ENCODE measurements at places on chromosomes 11 and 22.

- DNase-seq = no peak
Measured at GRCh38 chr11:95898782-95899181, 25.1 kb downstream of the MTMR2 start.

DNA sequence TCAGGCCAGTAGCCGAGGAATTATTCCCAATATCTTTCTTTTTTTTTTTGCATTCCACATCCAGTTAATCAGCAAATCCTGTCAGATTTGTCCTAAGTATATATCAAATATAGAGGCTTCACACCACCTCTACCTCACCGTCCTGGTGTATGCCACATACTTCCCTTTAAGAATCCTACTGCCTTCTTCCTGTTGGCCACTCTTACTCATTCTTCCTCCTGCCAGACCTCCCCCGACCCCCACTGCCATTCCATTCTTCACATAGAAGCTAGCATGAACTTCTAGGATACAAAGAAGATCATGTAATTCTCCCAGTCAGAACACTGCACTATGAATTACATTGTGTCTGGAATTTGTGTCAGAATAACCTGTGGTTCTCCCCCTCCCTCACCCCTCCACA, 89.5 kb downstream of the TRIM44 start:
- DNase-seq = no peak

GRCh38 chr11:134638796-134639430, 226.9 kb upstream of the B3GAT1 start:
- no peak for DNase-seq

- no peak for DNase-seq
Measured at GRCh38 chr22:21703684-21704316, 31.8 kb downstream of the YPEL1 start.

DNA sequence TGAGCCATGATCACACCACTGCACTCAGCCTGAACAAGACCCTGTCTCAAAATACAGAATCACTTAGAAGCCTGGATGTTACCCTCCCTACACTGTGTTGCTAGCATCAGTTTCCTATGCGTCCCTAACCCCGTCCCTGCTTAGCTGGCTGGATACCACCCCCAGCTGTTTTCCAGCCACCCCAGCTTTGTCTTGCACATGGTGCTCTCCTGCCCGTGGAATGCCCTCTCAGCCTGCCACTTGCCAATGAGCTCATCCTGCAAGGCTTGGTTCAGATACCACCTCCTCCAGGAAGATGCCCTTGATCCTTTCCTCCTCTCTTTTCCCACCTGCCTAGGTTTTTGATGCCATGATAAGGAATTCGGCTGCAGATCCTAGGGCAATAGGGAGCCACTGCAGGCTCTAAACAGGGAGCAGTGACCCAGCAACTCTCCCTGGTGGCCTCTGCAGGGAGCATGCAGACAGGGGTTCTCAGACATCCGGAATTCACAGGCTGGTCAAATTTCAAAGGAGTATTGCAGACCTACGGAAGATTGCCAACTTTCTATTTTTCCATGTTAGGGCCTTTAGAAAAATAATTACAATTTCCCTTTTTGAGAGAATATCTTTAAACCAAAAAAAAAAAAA, 52.7 kb upstream of the WNT7B start:
- DNase-seq = no peak

- no peak for DNase-seq
Measured at GRCh38 chr22:36201630-36202319, at the start of gene APOL4. Gene APOL4, minus strand, starts transcription at chr22:36201809. Its CDS starts 75 bp downstream, at chr22:36201734.

GRCh38 chr22:22229683-22230420, 14.7 kb upstream of the VPREB1 start:
- no peak for DNase-seq

DNA sequence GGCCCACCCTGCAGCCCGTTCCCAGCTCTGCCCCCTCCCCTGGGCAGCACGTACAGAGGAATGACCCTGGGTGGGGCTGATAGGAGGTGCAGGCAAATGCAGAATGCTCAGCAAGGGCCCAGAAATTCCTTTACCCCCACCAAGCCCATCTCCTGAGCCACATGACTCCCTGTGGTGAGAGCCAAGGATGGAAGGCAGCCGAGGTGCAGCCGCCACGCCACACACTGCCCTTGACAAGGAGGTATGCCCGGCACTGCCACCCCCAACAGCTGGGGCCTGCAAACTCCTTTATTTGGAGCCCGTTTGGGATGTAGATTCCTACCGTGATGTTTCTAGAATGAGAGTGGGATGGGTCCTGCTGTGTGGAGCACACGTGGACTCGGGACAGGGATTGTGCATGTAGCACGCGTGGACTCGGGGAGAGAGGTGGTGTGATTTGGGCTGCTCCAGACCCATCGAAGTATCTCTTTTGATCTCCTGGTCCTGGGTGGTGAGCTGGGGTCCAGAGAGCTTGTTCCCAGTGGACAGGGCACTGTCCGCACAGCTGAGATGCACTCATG, 12.9 kb downstream of the GTSE1 start:
- no peak for DNase-seq

- DNase-seq = no peak
Measured at GRCh38 chr11:95072948-95073347, 6.2 kb downstream of the SRSF8 start.

DNA sequence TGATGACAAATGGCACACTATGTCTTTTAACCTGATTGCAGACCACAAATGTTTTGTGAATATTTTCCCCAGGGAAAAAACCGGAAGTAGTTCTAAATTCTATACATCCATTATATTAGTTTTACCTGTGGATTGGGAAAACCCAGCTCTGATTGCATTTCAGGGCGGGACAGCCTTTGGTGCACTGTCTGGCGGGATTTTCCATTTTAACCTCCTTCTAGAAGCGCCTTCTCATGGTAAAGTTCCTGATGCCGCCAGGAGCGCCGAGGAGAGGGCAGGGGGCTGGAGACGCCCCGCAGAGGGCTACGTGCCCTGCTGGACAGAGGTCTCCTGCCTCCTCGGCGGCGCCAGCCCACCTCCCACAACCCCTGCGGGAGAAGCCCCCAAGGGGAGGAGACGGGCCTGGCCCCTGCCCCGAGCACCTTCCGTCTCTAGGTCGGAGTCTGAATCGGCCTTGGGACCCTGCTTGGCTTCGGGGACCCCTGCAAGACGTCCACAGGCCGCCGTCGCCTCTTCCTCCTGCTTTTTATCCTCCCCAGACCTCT, 1.2 kb upstream of the P2RX6 start:
- no peak for DNase-seq

DNA sequence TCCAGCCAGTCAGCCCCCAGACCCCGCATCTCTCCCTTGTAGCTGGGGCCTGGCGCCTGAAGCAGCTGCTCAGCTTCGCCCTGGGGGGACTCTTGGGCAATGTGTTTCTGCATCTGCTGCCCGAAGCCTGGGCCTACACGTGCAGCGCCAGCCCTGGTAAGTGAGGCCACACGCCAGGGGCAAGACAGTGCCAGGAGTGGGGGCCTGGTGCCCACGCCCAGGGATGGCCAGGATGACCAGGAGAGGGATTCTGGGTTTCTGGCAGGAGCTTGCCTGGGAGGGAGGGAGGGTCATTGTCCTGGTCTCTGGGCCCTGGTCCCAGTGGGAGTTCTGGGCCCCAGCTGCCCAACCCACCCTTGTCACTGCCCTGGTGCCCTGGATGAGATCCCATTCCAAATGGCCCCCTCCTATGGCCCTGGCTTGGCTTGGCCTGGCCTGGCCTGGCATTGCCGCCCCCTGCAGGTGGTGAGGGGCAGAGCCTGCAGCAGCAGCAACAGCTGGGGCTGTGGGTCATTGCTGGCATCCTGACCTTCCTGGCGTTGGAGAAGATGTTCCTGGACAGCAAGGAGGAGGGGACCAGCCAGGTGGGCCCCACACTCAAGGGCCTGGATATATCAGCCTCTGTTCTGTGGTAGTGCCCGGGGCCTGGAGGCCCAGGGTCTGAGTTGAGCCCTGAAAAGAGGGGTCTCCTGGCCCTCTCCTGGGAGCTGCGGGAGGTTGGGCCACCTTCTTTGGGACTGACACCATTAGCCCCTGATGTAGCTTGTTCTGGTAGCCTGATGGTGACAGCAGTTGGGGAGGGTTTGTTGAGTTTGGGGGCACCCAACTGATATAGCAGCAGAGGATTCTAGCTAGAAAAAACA, 3.7 kb downstream of the SLC39A13 start:
- DNase-seq = peak; percentile 64

DNA sequence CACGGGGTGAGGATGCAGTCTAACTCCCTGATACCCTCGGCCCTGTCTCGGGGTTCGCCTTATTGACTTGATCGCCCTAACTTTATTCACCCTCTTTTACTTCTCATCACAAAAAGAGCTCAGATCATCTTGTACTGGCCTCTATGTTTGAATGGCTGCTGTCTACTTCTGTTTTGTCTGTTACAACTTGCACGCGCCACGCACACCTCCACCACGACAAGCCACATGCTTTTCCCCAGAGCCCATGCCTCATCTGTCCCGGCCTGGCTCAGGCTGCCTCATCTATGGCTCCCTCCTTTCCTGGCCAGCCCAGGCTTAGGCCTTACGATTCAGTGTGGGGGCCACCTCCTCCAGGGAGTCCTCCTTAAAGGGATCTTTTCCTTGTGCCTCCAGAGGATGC, 180.9 kb downstream of the EFCAB6 start:
- DNase-seq = no peak

- no peak for DNase-seq
Measured at GRCh38 chr11:117089685-117090084, 8.5 kb downstream of the SIK3 start.

- DNase-seq = no peak
Measured at GRCh38 chr11:1744891-1745700, 5.3 kb downstream of the IFITM10 start.

DNA sequence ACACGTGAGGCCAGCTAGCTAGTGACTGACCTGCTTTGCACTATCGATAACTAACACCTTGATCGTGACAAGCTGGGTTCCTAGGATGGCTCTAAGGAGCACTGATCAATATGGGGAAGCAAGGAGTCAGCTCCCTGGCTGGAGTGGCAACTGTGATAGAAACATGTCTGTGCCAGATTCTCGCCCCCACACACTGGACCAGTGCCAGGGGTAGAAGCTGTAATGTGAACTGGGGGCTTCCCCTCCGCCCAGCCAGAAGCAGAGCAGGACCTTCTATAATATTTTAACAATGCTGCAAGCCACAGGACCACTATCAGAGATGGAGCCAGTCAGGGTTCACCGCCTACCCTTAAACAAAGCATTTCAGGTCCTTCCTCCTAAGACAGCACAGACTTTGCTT, 96.5 kb downstream of the DSCAML1 start:
- DNase-seq = no peak

DNA sequence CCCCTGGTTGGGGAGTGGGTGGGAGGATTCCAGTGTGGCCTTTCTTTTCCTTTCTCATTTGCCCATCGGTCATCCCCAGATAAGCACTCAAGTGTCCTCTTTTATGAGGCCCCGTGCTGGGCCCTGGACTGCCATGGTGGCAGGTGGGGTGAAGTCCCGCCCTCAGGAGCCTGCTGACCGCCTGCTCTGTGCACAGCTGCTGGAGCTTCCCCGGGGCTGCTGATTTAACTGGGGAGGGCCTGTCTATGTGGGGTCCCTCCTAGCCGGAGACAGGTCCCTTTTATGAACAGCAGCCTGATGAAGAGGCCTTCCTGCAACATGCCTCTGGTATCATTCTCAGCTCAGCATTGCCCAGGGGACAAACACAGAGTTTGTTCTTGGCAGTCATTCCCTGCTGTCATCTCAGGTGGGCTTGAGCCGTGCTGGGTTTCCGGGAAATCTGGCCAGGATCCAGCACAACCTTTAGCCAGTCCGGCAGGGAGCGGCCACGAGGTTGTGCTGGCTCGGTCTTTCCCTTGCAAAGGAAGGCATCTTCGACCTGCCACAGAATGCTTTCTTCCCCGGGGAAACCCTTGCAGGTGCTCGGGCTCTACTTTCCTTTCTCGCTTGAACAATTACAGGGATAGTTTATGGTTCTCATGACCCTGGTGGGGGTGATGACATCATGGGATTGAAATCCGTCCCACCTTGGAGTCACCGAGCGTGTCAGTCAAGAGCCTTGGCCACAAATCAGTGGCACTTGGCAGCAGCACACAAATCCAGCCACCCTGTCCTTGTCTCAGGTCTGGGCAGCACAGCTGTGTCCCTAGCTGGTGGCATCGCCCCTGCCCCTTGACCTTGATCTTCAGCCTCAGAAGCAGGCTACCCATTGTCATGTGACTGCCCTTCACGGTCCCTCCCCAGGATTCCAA, 20.1 kb downstream of the ST14 start:
- no peak for DNase-seq

DNA sequence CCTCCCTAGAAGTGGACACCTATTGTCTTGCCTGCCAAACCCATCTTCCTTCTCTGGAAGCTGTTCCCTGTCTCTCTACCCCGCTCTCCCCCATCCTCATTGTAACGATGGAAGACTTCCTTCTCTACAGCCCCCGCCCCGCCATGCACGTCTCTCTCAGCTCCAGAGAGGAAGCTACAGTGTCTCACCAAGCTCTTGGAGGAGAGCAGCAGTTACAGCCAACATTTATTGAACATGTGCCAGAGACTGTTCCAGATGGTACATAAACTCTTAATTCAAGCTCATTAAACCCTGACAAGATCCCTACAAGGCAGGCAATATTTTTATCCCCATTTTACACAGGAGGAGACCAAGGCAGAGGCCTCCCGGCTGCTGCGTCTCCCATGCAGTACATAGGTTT, 15.1 kb downstream of the MCHR1 start:
- DNase-seq = no peak

Measured in stimulated activated CD4-positive, alpha-beta T cell treated with anti-CD3 and anti-CD28 coated beads, Interleukin-4, amount 100 ng/mL, for 24 hours (primary cell).